ENCODE measurements at places on chromosomes 1 and 21.

- no peak for DNase-seq
Measured at GRCh38 chr1:83802023-83802422, 196.9 kb downstream of the TTLL7 start.

GRCh38 chr1:25560001-25560400 is 16.6 kb downstream of the LDLRAP1 start:
- DNase-seq = no peak

DNA sequence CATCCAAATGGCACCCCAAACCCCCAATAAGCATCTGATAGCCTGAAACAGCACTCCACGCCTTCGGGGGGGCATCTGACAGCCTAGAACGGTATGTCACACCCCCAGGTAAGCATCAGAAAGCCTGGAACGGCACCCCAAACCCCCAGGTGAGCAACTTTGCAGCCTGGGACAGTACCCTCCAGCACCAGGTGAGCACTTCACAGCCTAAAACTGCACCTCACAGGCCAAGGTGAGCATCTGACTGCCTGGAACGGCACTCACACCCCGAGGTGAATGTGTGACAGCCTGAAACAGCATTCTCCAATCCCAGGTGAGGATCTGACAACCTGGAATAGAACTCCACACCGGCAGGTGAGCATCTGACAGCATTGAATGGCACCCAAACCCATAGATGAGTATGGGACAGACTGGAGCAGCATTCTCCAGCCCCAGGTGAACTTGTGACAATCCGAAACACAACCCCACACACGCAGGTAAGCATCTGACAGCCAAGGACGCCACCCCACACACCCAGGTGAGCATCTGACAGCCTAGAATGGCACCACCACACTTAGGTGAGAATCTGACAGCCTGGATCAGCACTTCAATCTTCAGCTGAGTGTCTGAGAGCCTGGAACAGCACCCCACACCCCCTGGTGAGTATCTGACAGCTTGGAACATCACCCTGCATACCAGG is 18.3 kb upstream of the MMEL1 start:
- DNase-seq = no peak

DNA sequence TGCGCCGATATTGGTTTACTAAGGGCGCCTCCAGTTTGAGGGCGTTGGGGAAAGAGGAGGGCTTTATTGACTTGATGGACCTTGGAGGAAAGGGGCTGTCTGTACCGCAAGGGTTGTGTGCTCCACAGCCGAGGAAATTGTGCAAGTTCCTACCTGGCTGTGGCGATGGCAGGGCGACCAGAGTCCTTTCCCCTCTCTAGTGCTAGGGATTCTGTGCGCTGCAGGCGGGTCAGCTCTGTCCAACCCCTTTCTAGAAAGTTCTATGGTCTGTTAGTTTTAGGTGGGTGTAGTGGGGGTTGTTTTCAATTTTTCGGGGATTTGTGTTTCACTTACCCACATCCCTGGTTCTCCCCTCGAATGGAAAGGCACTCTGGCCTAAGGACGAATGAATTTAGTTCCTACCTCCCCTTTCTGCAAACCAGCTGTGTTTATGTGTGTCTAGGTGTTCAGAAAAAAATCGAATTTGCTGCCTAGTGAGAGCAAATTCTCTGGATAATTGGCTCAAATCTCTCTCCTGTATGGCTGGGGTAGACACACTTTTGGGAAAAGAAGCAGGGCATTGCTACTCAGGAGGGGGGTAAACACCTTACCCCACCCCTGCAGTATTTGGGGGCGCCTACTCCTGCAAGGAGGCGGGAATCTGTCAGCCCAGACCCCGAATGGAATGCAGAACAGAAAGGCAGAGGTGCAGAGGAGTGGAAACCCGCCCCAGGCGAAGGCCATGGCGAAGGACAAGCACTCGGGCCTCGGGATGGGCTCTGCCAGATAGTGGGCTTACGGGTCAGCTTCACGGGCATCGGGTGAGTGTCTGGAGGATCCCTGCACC is 2.0 kb downstream of the DMBX1 start:
- DNase-seq = no peak

- DNase-seq = no peak
Measured at GRCh38 chr1:192702212-192702902, 66.4 kb downstream of the RGS13 start.
